ENCODE measurements at places on chromosomes 2 and 18.

GRCh38 chr2:228541789-228542188 is 360.3 kb upstream of the SPHKAP start:
- DNase-seq: no peak

DNA sequence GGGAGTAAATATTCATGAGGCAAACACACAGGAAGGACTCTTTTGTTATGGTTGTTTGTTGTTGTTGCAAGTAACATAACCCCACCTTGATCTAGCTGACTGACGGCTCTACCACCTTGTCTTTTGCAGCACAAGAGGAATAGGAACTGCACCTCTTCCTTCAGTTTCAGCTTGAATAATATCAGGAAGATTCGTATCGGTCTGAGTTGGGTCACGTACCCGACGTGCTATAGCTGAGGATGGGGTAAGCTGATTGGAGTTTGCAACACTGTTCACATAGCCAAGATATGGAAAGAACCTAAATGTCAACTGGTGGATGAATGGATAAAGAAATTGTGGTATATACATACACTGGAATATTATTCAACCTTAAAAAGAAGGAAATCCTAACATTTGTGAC is 14.5 kb upstream of the IL1RN start:
- no peak for DNase-seq

DNA sequence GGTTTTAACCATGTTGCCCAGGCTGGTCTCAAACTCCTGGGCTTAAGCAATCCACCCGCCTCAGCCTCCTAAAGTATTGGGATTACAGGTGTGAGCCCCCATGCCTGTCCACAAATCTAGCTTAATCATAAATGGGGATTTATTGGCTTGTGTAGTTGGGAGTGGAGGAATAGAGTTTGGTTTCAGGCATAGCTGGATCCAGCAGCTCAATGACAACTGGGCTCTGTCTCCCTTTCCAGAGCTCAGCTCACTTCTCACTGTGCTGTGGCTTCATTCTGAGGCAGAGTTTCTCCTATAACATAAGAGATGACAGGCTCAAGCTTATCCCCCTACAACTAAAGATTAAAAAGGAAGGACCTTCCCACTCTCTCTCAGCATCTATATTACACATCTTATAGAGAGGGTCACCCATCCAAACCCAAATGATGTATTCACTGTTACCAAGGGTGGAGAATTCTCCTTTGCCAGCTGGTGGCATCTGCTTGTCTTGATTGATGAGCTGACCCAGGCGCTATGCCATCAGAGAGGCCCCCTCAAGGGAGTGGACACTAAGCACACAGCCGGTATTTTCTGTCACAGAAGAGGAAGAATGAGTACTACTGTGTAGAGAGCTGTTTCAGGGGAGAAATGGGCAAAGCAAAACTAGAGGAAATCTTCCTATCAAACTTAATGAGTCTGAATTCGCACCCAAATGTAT is 280.4 kb downstream of the PTPRM start:
- no peak for DNase-seq

GRCh38 chr18:71028285-71028762 is 739.5 kb downstream of the SOCS6 start:
- no peak for DNase-seq

DNA sequence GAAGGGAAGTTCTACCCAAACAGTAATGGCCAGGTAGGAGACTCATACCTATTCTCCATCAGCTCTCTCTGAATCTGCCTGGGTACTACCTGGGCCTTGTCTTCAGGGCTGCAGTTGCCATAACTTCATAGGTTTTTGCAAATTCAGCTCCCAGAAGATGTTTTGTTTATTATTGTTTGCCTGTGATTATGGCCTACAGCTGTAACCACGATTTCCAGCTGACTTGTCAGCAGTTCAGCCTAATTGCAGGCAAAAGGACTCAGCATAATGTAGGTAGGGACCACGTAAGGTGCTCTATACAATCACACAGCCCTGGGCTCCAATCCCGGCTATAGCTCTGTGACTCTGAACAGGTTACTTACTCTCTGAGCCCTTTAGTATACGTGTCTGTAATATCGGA is 187.0 kb upstream of the FN1 start:
- no peak for DNase-seq

DNA sequence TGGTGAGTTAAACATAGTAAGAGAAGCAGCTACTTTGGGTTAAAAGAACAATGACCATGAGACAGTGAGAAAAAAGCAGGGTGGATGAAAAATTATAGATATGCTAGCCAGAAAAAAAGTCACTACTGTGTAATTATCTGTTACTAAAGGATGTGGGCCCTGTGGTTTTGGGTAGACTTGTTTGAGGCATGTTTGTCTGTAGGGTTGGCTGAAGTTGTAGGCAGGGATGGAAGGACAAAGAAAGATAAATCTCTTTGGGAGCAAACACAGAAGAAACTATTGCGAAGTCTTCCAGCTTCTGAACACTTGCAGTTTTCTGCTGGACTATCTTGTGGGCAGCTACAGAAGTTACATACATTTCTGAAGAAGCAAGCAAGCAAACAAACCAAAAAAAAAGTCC is 28.2 kb downstream of the RND3 start:
- no peak for DNase-seq

GRCh38 chr18:57258131-57258777 is 94.1 kb upstream of the ST8SIA3 start:
- no peak for DNase-seq

DNA sequence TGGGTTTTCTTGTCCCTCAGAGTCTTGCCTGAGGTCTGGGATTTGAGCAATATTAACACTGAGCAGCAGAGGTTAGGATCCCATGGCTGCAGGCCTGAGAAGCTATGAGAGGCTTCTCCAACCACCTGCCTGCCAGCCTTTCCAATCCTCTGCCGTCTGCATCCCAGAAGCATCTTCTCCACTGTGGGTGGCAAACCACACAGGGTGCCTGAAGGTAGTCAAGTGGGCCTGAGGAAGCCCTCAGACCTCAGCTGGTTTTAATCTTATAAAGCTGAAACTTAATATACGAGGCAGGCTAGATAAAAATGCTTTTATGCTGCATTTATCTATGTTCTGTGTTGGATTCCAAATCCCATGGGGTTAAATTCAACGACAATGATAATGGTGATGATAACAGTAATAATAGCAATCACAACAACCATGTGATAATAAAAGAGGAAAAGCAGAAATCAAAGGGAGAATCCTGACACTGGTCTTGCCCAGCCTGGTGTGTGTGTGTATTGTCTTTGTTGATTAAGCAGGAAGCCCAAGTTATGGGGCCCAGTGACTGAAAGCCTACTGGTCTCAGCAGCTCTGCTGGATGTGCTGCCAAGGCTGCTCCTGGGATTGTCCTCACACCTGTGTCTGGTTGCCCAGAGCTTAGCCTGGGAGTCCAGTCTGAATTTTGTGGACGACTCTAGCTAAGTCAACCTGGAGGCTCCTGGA is 59.7 kb upstream of the LDAH start:
- no peak for DNase-seq

DNA sequence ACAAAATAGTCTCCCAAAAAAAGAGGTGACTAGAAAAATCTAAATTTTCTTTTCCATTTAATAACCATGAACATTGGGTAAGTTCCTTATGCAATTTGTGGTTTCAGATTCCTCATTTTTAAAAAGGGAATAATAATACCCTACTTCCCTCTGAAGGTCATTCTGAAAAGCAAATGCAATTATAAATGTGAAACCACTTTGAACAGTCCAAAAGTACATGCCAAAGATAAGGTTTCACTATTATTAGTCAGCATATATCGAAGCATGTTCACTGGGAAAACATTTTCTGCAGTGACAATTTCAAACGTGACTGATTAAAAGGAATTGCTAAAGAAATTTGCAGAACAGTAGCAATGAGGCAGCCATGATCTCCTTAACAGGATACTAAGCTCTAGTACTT is 100.1 kb upstream of the RNF152 start:
- no peak for DNase-seq

DNA sequence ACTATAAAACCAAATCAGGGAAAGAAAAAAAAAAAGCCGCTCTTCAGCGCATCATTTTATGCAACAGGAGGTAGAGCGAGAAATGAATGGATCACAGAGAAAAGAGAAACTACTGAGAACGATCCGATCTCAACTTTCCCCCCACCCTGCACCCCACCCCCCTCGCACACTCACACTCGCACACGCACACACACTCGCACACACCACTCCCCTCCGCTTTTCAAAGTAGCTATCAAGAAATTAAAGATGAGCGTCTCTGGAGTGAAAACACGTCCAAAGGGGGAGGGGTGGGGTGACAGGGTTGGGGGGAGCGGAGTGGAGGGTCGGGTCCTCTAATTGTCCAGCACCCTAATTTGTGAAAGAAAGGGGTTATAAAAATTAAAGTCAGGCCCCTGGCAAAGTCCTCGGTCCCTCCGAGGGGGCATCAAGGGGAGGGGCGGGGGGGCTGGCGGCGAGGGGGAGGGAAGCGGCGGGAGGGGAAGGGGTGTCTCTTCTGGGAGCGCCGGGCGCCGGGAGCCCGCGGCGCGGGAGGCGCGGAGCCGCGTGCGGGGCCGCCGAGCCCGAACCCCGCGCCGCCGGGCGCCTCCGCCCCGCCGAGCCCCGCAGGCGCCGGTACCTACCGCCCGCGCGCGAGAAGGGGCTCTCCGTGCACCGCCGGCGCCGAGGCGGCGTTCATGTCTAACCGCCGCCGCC is 428 bp downstream of the TCF4 start:
- no peak for DNase-seq

DNA sequence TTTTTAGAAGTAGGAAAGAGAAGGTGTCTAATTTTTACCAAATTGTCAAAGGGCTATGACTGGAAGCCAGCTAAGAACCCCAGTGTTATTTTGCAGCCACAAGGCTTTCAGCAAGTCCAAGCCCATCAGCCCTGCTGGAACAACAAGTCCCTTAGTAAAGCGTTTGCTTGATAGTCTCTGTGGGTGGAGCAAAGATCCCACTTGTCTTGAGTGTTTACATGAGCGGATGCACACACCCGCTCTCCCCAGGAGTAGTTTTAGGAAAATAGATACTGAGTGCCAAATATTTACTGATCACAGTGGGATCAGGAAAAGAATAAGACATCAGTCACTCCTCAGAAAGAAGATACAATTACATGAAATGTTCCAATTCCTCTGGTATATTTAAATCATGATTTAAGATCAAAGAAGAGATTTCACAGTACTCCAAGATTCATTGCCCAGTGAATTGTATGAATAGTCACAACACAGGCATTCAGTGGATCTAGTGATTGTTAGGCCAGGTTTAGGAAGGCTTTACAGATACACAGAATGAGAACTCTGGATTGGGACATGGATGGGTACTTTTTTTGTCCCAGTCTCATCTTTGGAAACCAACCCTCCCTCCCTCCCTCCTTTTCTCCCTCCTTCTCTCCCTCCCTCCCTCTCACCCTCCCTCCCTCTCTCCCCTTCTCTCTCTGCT is 514.9 kb downstream of the PTPRM start:
- no peak for DNase-seq

GRCh38 chr2:128305555-128306080 is 13.1 kb downstream of the HS6ST1 start:
- no peak for DNase-seq

- no peak for DNase-seq
Measured at GRCh38 chr2:108490506-108491122, 41.6 kb downstream of the GCC2 start.

DNA sequence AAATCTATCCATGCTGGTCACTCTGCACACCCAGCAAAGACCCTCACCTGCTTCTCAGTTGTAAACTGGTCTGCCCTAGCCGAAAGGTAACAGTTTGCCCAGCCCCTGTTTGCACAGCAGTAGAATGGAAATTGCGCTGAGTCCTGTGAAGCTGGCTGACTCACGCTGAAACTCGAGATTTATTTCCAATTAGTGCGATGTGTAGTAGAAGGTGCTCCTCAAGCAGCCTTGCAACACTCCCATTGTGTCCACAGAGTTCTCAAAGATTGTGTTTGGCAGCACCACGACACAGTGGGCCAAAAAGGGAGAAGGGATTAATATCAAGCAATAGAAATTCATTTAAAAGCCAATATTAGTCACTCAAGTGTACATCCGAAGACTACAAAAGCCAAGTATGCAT is 21.7 kb upstream of the APCDD1 start:
- no peak for DNase-seq

DNA sequence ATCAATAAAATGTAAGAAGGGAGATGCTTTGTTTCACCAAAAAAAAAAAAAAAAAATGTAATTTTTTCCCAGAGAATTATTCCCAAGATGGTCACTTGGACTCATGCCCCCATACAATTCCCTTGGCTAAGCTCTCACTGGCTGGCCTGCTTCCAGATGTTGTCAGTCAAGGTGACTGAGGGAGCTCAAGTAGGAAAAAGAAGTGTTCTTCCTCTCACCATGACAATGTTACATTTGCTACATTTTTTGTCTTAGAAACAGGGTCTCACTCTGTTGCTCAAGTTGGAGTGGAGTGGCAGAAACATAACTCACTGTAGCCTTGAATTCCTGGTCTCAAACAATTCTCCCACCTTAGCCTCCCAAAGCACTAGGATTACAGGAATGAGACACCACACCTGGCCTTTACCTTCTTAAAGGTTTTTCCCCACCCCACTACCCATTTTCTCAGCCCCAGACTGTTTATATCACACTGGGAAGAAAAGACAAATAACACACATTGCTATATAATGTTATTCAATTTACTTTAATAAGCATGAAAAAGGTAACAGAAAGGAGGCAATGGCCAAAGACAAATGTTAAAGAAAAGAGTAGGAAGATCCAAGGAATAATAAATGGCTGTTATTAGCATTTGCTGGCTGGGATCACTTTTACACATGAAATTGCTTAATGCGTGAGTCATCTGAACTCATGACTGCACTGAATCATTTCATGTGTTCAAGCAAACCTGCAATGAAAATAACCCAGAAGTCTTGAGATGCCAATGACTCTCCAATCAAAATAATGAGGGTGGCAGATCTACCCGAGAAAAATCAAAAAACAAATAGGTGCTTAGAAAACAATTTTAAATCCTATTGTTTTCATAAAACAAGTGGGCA is 45.2 kb downstream of the ACVR1 start:
- no peak for DNase-seq

DNA sequence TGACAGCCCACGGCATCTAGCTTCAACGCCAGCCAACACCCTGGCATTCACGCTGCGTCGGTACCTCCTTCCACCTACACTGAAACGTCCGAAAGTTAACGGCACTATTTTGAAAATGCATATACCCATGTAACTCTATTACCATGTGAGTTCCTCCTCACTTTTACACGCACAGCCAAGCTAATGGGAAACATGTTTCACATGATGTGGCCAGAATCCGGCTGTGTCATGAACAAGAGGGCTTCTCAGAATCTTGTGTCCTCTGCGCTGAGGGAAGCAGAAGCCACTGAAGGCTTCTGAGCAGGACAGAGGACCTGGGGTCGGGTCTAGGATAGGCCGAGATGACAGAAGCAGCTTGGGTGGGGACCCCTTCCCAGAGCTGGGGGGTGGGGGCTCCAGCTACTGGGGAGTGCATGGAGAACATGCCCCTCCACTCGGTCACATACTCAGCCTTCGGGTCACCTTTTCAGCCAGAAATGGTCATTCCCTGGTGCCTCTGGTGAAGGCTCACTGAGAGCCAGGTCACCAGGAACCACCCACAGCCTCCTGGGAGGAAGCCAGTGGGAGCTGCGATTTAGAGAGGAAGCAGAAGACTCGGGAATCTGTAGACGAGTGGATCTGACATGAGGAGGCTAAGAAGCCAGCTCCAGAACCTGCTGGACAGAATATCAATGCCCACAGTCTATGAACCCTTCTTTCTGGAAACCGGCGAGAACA is 41.5 kb downstream of the HDAC4 start:
- DNase-seq: no peak
